Fibroblast of skin of back (primary cell): ENCODE measurements at places on chromosomes 5 and 9.

DNA sequence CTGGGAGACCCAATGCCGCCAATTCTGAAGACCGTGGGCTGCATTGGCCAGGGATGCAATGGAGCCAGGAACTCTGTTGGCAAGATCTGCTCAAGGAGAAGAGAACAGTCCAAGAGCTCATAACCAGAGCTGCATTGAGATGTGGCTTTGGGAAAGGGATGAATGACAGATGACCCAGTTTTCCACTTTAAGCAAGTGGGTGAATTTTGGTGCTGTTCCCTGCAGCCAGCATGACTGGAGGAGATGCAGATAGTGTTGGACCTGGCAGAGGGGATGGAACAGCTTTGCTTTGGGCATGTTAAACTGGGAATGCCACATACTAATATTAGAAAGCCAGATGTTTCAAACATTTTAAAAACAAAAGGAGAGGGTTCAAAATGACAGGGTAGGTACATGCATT is 143.1 kb downstream of the FSTL4 start:
- no peak for DNase-seq

GRCh38 chr5:9617739-9618504 is 12.2 kb downstream of the TAS2R1 start:
- no peak for DNase-seq

- peak; percentile 27 for DNase-seq
Observed at GRCh38 chr9:96331236-96331947, 29.4 kb upstream of the HSD17B3 start.

- DNase-seq, result peak; percentile 23
Observed at GRCh38 chr9:104748359-104749031, 1.0 kb downstream of the NIPSNAP3A start.
